ENCODE measurements at places on chromosomes 11 and 22. TPM values are rescaled to one million over a fixed set of nuclear protein-coding genes. Genes with fewer than 3 reads are reported as not detected.

DNA sequence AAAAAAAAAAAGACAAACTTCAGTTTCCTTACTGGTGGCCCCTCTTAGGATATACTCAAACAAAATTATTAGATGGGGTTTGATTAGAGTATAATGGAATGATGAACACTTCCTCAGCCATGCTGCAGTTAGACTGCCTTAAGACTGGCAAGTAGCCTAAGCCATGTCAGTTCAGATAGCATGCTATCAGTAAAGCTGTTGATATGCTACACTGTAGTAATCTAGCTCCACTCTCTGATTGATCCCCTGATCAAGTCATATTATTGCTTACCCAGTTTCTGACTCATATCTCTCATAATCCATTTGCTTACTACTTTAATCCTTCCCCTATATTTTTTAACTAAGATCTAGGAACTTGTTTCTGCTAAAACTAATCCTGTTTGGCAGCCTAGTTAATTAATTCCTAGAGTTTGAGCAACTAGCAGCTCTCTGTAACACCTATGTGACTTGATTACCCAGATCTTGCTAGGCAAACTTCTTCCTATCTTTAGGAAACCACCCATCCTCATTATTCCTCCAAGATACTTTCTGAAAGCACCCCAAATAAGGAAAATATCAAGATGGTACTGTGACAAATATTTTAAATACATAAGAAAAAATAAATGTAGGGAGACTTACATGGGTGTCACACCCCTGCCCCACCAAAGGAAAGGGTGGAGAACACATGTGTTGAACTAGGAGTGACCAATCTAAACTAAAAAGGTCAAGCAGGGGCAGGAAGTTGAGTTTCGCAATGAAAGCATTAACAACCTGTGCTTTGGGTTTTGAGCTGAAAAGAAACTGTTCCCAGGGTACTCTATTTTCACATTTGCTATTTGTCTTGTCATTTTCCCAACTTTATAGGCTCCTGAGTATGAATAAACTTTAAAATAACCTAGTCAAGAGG, 43.2 kb downstream of the PIK3C2A start:
- DNase-seq = no peak

Gene ACTN3
- polyA plus RNA-seq = 0.52 TPM

DNA sequence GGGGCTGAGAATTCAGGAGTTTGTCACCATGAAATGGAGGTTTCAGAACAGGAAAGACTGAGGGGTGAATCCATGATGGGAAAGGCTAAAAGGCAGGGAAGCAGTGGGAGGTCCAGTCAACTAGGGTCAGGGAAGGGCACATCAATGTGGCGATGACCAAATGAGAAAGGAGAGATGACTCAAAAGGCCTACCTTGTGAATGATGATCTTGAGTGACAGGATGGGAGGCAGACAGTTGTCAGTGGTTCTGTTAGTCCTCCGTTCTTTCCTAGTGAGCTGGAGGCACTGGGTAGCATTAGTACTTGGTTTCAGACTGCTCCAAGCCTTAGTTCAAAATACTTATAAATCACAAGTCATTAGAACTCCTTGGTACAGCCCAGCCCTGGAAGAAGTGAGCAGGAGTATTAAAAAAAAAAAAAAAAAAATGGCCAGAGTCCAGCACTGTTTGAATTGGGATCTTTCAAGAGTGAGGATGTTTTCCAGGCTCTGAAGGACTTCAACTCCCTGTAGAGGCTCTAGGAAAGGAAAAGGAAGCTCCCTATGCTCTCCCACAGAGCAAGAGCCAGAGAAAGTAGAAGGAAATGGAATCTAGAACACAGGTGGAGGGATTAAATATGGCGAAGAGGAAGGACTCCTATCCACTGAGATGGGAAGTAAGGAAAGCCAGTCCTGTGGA, 8.3 kb upstream of the DCHS1 start:
- no peak for DNase-seq

- no peak for DNase-seq
These were observed 46.6 kb downstream of the TCP11L1 start for GRCh38 chr11:33086017-33086416.

DNA sequence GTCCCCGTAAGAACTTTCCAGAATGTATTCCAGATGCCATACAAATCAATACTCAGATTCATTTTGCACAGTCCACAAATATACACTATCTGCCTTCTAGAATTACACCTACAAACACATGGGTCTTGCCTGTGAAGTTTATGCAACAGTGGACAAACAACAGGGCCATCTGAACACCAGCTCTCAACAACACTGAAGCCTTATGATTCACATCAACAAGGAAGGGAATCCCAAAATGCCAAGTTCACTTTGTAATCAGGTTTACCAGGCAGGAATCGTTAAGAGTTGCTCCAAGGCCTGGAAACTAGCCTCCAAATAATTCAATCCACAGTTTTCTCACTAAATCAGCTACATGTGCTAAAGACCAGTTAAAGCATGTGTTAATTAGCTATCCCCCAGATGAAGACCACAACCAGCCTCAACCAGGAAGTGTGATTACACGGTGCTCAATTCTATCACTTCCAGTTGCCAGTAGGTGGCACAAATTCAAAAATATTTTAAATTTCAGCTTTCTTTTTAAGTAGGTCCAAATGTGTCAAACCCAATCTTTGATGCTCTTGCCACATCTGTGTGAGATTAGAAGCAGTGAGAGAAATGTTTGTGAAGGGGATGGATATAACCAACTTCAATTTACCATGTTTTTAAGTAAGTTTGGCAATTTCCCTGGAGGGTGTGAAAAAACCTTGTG, 139.1 kb upstream of the BDNF start:
- no peak for DNase-seq

Gene NRXN2
- 16.6 TPM for polyA plus RNA-seq

DNA sequence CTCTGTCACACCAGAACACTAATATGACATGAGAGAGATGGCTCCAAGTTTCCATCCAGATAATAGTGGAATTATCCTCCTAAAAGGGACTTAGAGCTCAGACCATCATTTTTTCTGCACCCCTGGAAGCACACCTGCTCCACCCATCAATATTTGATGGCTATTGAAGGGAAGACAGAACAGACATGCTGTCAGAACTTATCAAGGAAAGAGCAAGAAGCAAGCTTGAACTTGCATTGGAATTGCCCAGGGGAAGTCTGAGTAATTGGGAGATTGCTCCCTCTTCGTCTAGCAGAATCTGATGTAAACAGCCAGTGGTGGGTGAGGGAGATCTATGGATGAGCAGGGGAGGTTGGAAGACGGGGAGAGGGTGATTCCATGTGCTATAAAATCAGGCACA, 874.4 kb upstream of the TENM4 start:
- DNase-seq = no peak

DNA sequence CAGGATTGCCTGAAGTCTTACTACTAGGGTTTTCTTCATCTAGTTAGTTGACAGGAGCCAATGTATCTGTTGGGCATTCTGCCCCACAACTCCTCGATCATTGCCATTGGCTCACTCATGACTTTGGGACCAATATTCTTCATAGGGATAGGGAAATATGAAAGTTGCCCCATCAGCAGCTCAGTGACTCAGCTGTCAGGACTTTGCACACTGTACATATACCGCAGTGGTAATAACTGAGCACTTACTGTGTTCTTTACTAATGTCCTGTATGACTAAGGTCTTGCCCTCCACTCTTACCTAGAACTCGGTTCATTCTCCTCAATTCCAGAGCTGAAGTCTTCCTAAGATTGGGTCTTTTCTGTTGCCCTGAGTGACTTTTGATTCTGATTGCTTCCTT, 46.8 kb upstream of the PGR start:
- DNase-seq = no peak

DNA sequence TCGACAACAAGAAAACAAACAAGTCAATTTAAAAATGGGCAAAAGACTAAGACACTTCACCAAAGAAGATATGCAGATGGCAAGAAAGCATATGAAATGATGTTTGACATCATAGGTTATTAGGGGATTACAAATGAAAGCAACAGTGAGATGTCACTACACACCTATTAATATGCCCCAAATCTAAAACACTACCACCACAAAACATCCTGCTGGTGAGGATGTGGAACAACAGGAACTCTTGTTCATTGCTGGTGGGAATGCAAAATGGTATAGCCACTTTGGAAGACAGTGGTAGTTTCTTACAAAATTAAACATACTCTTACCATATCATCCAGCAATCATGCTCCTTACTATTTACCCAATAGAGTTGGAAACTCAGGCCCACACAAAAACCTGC, 29.0 kb downstream of the PRRG4 start:
- DNase-seq = no peak

GRCh38 chr11:6920702-6921101, at the start of gene OR2D3:
Gene OR2D3, plus strand, starts transcription at chr11:6921002. Its CDS starts 0 bp downstream, at chr11:6921002.
- no peak for DNase-seq

DNA sequence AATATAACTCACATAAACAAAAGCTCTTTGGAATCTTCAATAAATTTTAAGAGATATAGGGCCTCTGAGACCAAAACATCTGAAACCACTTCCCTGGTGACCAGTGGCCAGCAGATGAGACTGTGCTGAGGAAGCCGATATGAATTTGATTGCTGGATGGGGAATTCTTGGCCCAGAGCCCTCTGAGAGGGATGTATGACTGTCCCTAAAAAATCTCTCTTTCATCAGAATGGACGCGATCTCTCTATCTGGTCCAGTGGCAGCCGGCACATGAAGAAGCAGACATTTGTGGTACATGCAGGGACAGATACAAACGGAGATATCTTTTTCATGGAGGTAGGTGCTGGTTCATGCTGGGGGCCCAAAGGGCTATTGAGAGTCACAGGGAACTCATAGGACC, 37.5 kb downstream of the MYBPC3 start:
- no peak for DNase-seq
